ENCODE measurements at places on chromosomes 16 and 17.

DNA sequence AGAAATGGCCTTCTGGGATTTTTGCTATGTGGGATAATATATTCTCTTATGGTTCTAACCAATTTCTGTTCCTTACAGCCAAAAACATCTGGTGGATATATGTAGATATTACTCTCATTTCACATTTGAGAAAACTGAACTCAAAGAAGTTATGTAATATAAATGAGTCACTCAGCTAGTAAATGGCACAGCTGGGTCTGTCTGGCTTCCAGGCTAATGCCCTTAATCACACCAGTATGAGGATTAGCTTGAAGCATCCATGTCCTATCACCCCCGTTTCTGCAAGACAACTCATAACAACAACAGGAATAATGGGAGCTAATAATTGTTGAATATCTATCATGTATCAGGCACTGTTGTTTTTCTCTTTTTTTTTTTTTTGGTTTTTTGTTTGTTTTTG is 34.4 kb upstream of the USP7 start:
- DNase-seq, result peak; percentile 33

GRCh38 chr17:58326609-58327362 is 1.8 kb downstream of the TSPOAP1 start:
- DNase-seq, result no peak

DNA sequence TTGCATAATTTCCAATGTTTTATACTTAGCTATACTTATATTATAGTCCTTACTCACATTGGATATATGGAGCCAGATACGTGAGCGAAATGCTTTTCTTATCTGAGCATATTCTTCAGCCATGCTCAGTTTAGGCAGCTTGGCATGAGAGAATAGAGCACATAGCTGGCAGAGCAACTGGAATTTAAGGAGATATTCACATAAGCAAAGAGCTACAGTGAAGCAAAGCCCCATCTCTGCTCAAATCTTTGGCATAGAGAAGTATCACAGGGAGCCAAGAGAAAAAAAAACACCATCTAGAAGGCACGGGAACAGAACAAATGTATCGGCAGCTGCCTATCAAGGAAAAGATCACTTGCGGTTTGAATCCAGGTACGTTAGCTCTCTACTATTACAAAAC is 734.2 kb upstream of the KIF2B start:
- DNase-seq, result no peak

- peak; percentile 26 for DNase-seq
These were observed 123.1 kb downstream of the LYRM1 start for GRCh38 chr16:21023509-21024202.

DNA sequence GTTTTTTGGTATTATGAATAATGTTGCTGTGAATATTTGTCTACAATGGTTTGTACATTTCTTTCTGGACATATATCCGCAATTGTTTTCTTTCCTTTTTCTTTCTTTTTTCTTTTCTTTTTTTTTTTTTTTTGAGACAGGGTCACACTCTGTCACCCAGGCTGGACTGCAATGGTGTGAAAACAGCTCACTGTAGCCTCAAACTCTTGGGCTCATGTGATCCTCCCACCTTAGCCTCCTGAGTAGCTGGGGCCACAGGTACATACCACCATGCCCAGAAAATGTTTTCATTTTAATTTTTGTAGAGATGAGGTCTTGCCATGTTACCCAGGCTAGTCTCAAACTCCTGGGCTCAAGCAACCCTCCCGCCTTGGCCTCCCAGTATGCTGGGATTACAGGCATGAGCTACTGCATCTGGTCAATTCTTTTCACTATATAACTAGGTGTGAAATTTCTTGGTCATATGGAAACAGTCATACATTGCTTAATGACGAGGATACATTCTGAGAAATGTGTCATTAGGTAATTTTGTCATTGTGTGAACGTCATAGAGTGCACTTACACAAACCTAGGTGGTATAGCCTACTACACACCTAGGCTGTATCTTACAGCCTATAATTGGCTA is 15.2 kb downstream of the IL21R start:
- DNase-seq, result no peak
